ENCODE measurements at places on chromosomes 7 and 10.
A peak's percentile ranks its signal among the peaks of the same experiment; 100 is the strongest.

GRCh38 chr7:28203508-28204240 lies 23.1 kb upstream of the JAZF1 start:
- DNase-seq, result no peak

DNA sequence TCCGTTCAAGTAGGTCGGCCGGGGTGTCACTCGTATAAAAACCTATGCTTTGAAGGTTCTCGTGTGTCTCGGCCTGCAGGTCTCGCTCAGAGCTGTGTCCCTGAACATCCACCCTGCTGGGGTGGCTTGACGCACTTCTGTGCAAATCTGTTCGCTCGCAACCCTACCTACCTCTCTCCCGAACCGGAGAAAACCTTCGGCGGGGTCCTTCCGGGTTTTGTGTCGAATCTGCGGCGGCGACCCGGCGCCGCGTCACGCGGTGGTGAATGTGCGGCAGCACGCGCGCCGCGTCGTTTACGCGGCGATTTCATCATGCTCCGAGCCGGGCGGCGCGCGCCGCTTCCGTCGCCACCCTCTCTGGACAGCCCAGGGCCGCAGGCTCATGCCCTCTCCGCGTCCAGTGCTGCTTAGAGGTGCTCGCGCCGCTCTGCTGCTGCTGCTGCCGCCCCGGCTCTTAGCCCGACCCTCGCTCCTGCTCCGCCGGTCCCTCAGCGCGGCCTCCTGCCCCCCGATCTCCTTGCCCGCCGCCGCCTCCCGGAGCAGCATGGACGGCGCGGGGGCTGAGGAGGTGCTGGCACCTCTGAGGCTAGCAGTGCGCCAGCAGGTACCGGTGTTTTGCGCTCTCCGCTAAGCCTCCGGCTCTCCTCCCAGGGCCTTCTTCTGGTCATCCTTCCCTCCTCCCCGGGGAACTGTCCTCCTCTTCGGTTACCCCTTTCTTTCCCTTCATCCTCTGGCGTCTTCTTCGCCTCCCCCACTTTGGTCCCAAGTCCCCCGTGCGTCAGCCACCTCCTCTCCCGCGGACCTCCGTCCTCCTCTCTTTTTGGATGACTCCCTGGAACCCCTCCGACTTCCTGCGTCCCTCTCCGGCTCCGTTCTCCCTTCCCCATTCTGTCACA lies at the start of gene GARS1:
TSS of gene GARS1 (plus strand) at position 339 of the 896 bp plus-strand sequence. CDS start at position 383, 44 bp downstream.
- peak; percentile 90 for DNase-seq

GRCh38 chr7:143385891-143386781 lies 5.0 kb downstream of the ZYX start:
- DNase-seq, result no peak

- no peak for DNase-seq
Measured at GRCh38 chr7:156836443-156836842, 56.5 kb downstream of the LMBR1 start.

DNA sequence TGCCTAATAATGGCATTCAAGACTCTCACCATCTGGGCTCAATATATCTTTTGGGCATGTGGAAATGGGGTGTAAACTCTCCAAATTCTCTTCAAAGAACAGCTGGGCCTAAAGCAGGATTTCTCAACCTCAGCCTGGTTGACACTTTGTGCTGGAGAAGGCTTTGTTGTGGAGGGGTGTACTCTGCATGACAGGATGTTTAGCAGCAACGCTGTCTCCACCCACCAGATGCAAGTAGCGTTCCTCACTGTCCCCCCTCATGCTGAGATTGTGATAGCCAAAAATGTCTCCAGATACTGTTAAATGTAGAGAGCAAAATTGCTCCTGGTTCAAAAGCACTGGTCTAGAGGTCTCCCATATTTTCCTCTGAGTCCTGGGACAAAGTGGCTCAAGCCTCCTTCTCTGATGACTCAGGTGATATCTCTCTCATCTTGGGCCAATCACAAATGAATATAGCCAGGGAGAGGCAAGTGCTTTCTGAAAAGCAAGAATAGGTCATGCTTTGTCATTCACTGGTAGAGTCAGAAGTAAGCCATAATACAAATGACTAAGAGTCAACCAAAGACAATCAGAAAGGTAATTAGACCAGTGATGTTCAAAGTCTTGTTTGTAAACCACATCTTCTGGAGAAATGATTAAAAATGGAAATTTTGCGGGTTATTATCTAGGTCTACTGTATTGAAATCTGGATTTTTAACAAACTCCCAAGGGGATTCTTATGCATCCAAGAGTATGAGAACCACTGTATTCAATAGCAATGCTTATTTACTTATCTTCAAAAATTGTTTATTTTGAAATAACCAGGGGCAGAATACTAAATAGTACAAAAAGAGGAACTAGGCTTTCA lies 330.8 kb downstream of the PTEN start:
- DNase-seq, result peak; percentile 63

GRCh38 chr10:124005991-124006392 lies 87.4 kb downstream of the CHST15 start:
- DNase-seq, result no peak

DNA sequence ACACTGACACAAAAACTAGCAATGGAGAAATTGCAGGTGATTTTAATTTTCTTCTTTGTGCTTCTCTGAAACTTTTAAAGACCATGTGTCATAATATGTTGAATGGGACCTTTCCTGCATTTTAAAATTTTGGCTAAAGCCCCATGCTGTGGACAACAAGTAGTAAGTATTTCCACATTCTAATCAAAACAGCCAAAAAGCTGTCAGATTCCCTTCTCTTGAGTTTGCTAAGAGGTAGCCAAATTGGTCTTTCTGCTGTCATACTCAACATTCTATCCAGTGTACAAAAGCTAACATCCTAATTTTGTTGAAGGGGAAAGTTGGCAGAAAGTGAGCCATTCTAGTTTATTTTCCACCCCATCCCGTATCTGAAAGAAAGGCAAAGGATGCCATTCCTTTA lies 447.6 kb downstream of the TFEC start:
- DNase-seq, result no peak

DNA sequence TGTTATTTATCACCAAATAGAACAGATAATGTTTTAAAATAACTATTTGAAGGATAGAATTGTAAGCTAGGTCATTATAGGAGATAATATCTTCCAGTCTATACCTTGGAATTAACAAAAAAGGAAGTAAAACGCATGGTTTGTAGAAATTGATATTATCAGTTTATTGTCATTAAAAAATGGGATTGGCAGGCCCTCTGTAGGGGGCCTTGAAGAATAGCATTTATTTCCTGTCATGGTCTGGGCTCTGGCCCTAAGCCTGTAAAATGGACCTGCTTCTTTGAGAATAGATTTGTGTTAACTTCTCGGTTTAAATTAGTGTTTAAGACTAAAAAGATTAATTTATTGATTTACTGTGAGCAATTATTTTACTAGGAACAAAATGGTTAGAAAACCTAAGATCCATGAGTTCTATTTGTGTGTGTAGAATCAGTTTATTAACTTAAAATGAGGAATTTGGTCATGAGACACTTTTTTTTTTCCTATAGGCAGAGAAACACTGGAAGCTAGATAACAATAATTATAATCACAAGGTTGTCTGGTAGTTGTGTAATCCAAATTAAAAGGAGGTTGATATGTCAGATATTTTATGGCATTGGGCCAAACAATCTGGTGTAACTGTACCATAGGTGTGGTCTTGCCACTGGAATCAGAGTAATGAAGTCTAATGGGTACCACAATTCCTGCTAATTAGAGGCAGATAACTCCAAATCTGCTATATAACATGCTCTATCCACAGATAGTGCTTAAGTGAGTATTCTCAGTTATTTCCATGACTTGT lies 197.4 kb upstream of the FOXP2 start:
- DNase-seq, result no peak

- DNase-seq, result no peak
Measured at GRCh38 chr10:100982916-100983830, 4.1 kb downstream of the MRPL43 start.

GRCh38 chr10:122756656-122757055 lies 57.0 kb upstream of the C10orf120 start:
- DNase-seq, result no peak

DNA sequence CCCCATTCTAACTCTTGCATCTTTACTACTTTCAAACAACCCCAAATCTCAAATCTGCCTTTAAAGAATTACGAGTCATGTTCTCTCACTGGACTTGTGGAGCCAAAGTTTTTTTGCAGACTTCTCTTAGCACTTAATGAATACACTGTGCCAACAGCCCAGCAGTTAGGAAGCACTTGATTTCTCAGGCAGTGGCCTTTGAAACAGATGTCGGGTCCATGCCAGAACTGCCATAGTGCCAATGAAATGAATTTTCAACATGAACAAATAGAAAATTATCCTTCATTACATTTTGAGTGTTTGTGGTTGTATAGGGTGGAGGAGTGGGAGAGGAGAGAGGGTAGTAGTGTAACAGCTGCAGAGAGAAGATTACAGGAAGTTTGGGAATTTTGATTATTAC lies 5.9 kb downstream of the BORCS7 start:
- no peak for DNase-seq

- DNase-seq, result no peak
Measured at GRCh38 chr7:1676550-1677078, 6.5 kb downstream of the ELFN1 start.

DNA sequence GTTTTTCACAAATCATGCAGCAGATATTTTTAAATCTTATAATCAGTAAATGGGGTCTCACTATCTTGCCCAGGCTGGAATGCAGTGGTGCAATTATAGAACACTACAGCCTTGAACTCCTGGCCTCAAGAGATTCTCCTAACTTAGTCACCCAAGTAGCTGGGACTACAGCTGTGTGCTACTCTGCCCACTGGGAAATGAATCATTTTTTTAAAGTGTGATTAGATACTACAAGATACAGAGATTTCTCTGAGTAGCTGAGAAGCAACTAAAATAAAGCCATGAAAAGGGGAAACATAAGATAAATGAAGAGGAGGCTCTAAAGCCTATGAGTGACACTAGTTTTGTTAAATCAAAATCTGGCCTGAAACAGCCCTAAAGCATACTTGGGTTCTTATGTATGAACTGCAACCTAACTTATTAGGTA lies 119.7 kb downstream of the JMJD1C start:
- DNase-seq, result no peak

GRCh38 chr7:107955394-107955793 lies 47.6 kb downstream of the LAMB1 start:
- DNase-seq, result no peak

- DNase-seq, result no peak
Measured at GRCh38 chr7:136655414-136655813, 213.0 kb upstream of the CHRM2 start.

DNA sequence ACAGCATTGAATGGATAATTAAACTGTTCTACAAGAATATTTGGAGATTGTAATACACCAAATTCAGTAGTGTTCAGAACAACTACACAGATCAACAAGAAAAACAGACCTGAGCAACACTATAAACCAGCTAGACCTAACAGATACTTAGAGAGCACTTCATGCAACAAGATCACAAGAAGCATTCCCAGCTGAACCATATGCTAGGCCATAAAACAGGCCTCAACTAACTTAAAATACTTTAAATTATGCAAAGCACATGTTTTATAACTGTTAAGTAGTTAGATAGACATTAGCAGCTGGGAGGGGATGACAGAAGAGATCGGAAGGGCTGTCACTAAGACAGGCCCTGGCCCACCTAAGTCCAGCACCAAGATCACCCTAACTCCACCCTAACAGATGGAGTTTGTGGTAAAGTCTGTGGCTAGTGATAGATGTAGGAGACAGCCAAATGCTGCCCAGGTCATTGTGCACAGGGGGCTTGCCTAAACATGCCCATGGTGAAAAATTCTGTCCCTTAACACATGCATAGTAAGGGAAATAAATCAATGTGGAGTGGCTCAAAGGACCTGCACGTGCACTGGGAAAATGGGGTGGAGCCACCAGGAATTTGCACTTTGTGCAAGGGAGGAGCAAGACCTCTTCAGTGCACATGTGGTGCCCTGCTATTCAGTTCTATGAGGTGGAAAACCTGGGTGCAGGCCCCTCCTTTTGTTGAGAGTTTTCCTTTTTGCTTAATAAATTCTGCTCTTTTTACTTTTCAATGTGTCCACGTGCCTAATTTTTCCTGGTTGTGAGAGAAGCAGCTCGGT lies 567.8 kb upstream of the NRG3 start:
- no peak for DNase-seq

- DNase-seq, result no peak
Measured at GRCh38 chr7:101179117-101179516, 976 bp downstream of the NAT16 start.

DNA sequence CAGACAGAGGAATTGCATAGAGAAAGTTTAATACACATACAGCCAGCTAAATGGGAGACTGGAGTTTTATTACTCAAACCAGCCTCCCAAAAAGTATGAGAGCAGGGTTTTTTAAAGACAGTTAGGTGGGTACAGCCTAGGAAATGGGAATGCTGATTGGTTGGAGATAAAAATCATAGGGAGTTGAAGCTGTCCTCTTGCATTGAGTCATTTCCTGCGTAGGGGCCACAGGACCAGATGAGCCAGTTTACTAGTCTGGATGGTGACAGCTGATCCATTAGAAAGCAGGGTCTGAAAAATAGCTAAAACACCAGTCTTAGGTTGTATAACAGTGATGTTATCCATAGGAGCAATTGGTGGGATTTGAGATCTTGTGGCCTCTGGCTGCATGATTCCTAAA lies 76.1 kb upstream of the POM121L12 start:
- DNase-seq, result no peak

DNA sequence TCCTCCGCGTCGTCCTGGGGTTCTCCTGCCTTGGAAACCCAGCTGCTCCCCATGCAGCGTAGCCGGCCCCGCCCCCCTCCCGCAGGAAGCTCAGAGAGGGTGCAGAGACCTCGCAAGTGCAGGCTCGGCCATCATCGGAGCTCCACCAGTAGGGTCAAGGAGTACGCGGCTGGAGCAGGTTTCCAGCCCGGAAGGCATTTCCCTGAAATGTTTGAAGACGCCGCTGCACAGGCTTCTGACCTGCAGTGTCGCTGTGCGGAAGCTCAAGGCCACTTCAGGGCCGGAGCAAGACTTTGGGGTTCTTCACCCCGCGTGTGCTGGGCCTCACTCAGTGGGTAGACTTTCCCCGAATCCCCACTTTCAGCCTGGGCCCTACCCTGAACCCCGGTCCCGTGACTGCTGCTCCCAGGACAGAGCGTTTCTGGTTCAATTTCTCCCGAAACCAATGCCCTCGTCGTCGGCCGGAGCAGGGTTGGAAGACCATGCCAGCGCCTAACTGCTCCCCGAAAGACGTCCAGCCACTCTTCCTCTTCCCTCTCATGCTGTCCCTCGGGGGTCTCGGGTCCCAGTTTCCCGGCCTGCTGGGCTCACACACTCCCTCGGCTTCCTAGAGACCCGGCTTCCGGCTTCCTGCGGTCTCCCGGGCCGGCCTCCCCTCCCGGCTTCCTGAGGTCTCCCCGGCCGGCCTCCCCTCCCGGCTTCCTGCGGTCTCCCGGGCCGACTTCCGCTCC lies 52.1 kb downstream of the INSIG1 start:
- no peak for DNase-seq

GRCh38 chr7:38905056-38905759 lies 3.8 kb downstream of the VPS41 start:
- no peak for DNase-seq

GRCh38 chr10:15558136-15558535 lies 161.6 kb downstream of the ITGA8 start:
- no peak for DNase-seq
